ENCODE measurements at places on chromosomes 11 and 22.

- DNase-seq, result no peak
Measured at GRCh38 chr11:40421208-40421981, 1038.1 kb downstream of the LRRC4C start.

- no peak for DNase-seq
Measured at GRCh38 chr11:12050470-12051286, 42.3 kb upstream of the DKK3 start.

DNA sequence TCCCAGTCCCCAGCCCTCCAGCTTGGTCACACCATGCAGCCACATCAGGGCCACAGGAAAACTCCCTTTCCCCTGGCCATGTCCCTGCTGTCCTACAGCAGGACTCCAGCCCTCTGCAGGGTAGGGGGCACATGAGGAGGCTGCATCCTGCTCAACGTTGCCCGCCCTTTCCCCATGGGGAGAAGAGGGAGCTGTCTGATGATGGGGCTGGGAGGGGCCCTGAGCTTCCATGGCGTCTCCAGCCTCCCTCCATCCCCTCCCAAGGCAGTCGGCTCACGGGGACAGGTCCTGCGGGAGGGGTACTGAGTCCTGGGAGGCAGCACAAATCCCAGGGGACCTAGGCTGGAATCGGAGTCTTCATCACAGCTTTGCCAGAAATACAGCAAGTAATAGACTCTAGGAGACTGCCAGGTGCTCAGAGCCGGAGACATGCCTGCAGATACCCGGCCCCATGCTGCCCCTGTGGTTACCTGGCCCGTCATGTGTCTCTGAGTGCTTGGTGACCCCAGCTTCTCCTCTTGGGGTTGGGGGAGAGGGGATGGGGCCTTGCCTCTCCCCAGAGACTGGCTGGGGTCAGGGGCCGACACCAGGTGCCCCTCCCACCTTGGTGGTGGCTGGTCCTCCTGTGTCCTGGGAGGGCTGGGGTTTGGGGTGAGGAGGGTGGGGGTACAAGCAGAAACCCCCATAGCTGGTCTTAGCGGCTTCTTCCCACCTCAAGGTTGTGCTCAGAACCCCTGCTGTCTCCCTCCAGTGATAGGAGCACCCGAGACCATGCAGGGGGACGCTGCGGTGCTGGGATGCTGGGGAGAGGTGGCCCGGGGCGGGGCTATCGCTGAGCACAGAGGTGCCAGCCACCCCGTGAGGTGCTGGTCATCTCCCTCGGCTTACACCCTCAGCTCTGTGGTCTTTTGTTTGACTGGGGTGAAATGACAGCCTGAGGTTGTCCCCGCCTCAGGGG is 2.3 kb downstream of the MRGPRE start:
- DNase-seq, result no peak

DNA sequence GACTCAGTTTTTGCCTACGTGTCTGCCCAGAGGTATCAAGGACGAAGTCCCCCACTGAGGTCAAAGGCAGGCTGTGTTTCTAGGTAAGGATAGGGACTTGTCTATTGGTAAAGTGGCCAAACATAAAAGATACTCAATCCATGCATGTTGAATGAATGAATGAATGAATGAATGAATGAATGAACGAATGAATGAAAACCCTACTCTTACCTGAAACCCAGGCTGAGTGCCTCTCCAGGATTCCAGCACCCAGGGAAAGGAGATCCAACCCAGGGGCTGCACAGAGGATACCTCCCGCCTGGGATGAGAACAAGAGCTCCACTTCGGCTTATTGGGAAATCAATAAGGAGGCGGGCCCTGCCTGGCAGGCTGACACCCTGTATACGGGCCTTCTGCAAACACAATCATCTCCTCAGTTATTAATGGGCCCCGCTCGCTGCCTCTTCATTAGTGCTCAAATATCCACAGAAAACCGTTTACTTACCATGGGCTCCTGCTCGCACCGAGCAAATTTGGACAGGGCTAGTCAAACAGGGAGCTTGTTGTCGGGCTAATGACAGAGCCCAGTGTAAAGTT is 177.4 kb downstream of the BUD13 start:
- DNase-seq, result no peak

DNA sequence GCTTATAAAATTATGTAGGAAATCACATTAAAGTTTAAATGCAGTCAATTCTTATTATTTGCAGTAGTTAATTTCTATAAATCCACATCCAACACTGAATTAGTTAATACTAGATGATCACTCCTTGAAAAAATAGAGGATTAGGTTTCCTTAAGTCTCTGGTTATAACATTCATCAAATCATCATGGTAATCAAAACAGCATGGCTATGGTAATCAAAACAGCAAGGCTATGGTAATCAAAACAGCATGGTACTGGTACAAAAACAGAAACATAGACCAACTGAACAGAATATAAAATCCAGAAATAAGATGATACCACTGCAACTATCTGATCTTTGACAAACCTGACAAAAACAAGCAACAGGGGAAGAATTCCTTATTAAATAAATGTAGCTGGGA is 814.6 kb upstream of the CCDC179 start:
- no peak for DNase-seq

- DNase-seq, result no peak
Measured at GRCh38 chr11:7540830-7541555, 27.2 kb downstream of the PPFIBP2 start.
